Effector memory CD4-positive, alpha-beta T cell (primary cell): ENCODE measurements at places on chromosomes 4 and X.

GRCh38 chr4:164768516-164768915 is 14.6 kb downstream of the SMIM31 start:
- no peak for DNase-seq

DNA sequence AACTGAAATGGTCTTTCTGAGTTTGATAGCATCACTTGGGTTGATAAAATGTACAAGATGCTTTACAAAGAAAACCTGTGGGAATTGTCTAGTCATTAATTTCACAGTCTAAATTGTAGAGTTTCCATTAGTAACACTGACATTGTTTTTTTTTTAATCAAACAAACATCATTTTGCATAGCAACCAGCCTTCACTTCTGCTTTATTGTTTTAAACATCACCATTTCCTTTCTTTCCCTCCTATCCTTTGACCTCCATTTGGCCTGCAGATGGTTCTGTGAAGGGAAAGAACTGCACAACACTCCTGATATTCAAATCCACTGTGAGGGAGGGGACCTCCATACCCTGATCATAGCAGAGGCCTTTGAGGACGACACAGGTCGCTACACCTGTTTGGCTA is 171.1 kb downstream of the PALLD start:
- DNase-seq = no peak

DNA sequence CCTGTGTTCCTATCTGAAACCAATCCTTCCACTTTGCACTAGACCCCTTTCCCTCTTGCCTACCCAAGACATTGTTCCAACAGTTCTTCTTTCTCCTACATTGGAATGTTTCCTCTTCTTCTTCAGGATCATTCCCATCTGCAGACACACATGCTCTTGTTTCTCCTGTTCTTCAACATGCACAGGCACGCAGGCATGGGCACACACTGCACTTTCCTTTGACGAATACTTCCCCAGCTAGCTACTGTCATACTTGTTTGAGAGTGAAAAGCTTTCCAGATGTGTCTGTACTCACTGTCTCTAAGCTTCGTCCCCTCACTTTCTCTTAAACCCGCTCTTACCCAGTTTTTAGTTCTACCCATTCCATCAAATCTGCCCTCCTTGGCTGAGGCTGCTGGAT is 31.8 kb upstream of the ERVMER34-1 start:
- no peak for DNase-seq

DNA sequence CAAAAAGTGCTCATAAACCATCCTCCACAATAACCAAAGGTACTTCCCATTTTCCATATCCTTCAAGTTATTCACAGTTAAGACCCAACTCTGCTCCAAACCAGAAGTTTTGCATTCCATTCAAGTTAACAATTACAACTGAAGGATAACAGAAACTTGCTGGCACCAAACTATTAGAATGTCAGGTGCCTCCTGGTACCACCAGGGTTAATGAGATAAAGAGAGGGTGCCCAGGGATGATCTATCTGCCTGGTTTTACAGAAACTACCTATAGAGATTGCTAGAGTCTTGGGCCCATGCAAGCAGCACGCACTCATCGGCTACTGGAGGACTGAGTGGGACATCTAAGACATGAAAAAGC is 114.6 kb downstream of the RBM47 start:
- DNase-seq = no peak

- DNase-seq = no peak
Observed at GRCh38 chr4:73718375-73719373, 21.7 kb upstream of the CXCL8 start.
